ENCODE measurements at places on chromosomes 7 and 10. TPM values are rescaled to one million over a fixed set of nuclear protein-coding genes. Genes with fewer than 3 reads are reported as not detected.

DNA sequence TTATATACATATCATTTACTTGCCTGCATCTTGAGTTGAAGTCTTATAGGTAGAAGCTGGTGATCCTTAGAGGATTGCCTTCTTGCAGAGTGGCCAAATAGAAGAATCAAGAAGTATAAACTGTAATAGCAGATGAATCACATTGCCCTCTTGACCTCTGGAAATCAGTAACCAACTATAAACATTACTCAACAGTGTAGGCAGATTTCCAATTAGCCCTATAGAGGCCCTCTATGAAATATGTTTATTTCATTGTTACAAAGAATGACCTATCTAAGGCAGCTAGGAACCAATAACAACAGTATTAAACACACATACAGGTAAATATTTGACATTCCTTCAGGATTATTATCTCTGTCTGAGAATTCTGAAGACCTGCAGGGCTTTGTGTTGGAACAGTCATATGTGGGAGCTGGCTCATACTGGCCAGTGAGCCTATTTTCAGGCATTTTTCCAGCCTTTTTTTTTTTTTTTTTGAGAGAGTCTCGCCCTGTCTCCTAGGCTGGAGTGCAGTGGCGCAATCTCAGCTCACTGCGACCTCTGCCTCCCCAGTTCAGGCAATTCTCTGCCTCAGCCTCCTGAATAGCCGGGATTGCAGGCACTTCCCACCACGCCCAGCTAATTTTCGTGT is 7.2 kb upstream of the SRI start:
- DNase-seq = peak; percentile 84

Gene DRGX
- total RNA-seq = not detected

DNA sequence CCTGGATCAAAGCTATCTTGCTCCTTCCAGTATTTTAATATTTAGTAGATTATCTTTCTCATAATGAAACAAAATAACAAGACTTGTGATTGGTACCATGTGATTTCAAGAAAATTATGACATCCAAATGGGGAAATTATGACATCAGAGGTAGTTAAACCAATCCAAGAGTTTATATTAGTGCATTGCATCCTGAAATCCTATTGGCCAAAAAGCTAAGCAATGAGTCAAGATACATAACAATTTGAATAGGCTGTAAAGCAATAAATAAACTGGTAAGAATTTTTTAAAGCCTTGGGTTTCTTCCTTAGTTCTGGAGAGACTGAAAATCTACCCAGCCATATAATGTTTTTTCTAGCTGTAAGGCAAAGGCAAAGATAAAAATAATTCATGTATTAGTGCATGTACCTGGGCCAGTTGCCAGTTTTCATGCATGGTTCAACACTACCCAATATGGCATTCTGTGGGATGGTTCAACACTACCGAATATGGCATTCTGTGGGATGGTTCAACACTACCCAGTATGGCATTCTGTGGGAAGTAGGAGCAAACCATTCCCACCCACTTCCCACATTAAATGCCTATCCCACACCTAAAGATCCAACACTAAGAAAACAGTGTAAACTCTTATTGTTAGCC is at the start of gene RNF148:
TSS of gene RNF148 (minus strand) at position 51 of the 639 bp plus-strand sequence. CDS start 172 bp downstream, outside the sequence.
- no peak for DNase-seq

DNA sequence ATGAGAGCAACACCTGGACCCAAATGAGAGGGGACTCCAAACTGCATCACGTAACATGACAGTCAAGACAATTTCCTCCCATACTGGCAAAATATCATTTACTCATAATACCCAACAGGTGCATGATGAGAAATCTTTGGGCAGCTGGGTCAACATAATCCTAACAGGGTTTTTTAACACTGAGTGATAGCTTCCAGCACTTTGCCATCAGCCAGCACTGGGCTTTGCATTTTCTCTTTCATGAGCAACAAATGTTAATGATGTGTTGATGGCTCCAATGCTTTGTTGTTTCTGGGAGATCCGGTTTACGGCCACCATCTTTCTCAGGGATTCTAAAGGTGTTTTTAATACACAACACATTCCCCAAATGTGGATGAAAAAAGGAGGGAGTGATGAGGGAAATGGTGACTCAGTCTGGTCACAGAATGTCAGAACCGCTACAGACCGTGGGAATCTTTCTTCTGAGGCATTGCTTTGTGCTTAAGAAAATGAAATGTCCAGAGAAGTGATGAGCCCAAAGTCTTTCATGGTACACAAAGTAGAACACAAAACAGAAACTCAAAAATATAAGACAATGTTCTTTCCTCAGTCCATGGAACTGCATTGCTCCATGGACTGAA is 705.7 kb upstream of the IGFBP3 start:
- no peak for DNase-seq

DNA sequence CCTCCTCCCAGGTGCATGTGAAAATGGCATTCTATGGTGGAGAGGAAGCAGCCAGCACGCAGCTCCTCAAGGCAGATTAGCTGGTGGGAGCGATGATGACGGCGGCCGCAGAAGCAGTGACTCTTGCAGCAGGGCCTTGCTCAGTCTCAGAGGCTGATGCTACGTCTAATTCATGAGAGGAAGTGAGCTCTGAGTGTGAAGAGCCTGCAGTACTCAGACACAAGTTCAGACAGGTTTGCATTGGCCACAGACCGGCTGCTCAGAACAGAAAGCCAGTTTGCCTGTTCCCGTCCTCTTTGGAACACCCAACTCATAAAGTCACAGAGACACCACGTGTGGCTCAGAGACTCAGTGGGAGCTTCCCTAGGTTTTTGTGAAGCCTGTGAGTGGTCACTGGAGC is 136.5 kb downstream of the ADARB2 start:
- no peak for DNase-seq

DNA sequence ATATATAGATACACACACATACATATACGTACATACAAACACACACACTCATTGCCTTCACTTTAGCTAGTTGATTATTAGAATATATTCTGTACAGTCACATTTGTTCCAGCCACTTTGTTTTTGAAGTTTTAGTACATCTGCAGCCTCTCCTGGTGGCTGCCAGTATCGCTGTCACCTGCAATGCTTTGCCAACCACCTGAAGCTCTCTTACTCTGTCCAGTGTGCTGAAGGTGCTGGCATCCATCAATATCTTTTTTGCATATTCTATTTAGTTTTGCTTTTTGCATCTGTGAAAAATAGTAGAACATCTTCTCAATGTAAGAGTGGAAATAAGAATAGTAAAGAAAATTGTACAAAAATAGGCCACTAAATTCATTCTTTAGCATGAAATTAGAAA is 388.6 kb downstream of the EXOC4 start:
- DNase-seq = no peak

Gene NRF1
- 12.7 TPM for total RNA-seq

- no peak for DNase-seq
Measured at GRCh38 chr7:6725003-6725402, 18.3 kb upstream of the ZNF12 start.
